Esophagus squamous epithelium (tissue), 5 donors: ENCODE measurements at places on chromosomes 4 and X.

- DNase-seq = no peak
- H3K36me3 ChIP-seq = no peaks in the 10 kb centered on the region
- H3K27ac ChIP-seq = peak overlapping the region; percentile 26
- H3K27me3 ChIP-seq = no peaks in the 10 kb centered on the region
- H3K4me3 ChIP-seq = no peak overlapping the region
Observed at GRCh38 chr4:38381788-38382187, 282.2 kb upstream of the KLF3 start.

GRCh38 chr4:11566444-11567022 is 137.8 kb upstream of the HS3ST1 start:
- no peak overlapping the region for H3K4me3 ChIP-seq
- no peaks in the 10 kb centered on the region for H3K36me3 ChIP-seq
- no peak overlapping the region for H3K27ac ChIP-seq
- no peak for DNase-seq
- H3K27me3 ChIP-seq = no peaks in the 10 kb centered on the region

DNA sequence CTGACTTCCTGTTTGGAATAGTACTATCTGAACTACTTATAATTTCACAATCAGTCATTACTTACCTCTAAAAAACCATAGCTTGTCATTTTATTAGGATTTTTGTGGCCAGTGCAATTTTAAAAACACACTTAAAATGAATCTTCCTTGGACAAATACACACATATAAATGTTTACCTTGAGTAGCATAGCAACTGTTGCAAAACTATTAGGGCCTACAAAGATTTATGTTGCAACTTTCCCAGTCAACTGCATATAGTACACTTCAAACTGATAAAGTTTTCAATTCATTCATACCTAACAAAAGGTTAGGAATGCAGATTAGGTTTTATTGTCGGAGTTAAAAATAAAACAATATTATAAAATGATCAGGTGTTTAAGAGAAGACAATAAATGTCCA is 193.0 kb downstream of the PDGFC start:
- H3K27me3 ChIP-seq = no peaks in the 10 kb centered on the region
- peaks cover 13% of the 10 kb centered on the region for H3K4me1 ChIP-seq
- no peak overlapping the region for H3K27ac ChIP-seq
- H3K36me3 ChIP-seq = no peaks in the 10 kb centered on the region
- H3K4me3 ChIP-seq = no peak overlapping the region
- no peak for DNase-seq

- H3K27ac ChIP-seq = no peak overlapping the region
- H3K4me3 ChIP-seq = no peak overlapping the region
- H3K27me3 ChIP-seq = no peaks in the 10 kb centered on the region
- H3K36me3 ChIP-seq = no peaks in the 10 kb centered on the region
Observed at GRCh38 chr4:2595436-2595835, 59.0 kb downstream of the FAM193A start.

DNA sequence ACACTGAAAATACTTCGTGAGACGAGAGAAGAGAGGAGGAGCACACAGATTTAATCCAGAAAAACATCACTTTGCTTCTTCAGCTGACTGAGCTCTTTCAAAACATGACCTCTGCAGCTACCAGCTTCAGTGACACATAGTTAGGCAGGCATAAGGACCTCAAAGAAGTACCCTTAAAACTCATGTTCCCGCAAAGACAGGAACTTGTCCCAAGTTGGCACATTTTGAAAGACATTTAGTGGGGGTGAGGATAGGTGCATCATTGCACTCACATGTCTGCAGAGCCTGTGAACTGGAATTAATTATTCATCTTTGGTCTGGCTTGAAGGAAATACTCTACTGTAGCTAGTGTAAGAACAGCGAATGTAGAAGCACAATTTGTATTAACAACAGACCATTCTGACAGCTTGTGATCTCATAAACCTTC is 221.8 kb downstream of the MGST2 start:
- H3K4me3 ChIP-seq = peak overlapping the region; percentile 29
- H3K4me1 ChIP-seq = peaks cover 23% of the 10 kb centered on the region
- no peaks in the 10 kb centered on the region for H3K36me3 ChIP-seq
- H3K27me3 ChIP-seq = no peaks in the 10 kb centered on the region
- peak overlapping the region; percentile 75 for H3K27ac ChIP-seq
- no peak for DNase-seq
